ENCODE measurements at places on chromosomes 5 and 9.

- DNase-seq = no peak
Measured at GRCh38 chr9:14585730-14586473, 107.3 kb downstream of the ZDHHC21 start.

- DNase-seq = no peak
Measured at GRCh38 chr9:38154501-38155421, 85.7 kb upstream of the SHB start.

DNA sequence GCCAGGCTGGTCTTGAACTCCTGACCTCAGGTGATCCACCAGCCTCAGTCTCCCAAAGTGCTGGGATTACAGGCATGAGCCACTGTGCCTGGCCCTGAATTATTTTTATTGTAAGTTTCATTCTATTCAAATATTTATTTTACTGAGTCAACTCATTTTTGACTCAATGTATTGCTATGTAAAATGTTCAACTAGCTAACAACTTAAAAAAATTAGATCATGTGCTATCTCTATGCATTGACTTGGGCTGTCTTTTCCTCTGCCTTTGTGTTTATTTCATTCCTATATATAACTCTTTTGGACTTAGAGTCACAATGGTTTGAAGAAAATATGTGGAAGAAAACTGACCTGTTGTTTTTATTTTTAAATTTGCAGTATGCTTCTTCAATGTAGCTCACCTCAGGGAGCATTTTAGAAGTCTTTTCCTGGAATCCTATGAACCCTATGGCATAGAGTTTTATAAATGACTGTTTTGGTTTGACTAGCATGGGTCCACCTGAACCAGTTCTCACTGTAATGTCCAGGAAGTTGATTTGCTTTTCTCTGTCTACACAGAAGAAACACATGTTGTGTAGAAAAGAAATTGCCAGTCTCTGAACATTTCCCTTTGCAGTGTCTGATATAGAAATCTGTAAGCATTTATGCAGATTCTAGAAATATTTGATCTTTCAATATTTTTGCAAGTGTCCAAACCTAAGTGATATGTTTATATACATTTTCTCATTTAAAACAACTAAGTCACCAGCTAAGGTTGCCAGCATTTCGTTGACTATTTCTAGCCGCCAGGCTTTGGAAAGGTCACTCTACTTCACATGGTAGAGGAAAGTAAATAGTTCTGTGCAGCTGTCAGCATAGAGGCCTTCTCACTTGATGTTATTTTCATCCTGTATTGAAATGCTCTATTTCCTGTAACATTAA, 138.8 kb downstream of the PCSK1 start:
- no peak for DNase-seq

- no peak for DNase-seq
Measured at GRCh38 chr9:71485326-71485725, 283.0 kb downstream of the CEMIP2 start.

- DNase-seq = no peak
Measured at GRCh38 chr5:116144103-116144502, 59.3 kb downstream of the COMMD10 start.

- DNase-seq = no peak
Measured at GRCh38 chr9:89052470-89053097, 61.3 kb downstream of the S1PR3 start.

GRCh38 chr9:37730839-37731238, 22.8 kb upstream of the TRMT10B start:
- DNase-seq = no peak

DNA sequence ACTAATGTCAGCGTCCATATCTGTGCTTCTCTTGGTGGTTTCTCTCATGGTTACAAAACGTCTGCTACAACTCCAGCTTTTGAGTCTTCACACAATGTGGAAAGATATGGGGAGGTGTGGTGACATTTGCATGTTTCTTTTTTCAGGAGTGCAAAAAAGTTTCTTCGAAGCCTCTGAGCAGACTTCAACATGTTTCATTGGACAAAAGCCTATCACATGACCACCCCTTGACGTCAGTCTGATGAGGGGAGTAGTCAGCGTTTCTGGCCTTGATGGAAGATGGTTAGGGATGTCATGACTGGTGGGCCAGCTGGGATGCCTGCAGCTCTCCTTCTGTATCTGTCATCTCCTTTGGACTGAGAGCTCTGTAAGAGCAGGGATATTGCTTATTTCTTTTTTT, 61.4 kb downstream of the PTPDC1 start:
- DNase-seq = no peak

DNA sequence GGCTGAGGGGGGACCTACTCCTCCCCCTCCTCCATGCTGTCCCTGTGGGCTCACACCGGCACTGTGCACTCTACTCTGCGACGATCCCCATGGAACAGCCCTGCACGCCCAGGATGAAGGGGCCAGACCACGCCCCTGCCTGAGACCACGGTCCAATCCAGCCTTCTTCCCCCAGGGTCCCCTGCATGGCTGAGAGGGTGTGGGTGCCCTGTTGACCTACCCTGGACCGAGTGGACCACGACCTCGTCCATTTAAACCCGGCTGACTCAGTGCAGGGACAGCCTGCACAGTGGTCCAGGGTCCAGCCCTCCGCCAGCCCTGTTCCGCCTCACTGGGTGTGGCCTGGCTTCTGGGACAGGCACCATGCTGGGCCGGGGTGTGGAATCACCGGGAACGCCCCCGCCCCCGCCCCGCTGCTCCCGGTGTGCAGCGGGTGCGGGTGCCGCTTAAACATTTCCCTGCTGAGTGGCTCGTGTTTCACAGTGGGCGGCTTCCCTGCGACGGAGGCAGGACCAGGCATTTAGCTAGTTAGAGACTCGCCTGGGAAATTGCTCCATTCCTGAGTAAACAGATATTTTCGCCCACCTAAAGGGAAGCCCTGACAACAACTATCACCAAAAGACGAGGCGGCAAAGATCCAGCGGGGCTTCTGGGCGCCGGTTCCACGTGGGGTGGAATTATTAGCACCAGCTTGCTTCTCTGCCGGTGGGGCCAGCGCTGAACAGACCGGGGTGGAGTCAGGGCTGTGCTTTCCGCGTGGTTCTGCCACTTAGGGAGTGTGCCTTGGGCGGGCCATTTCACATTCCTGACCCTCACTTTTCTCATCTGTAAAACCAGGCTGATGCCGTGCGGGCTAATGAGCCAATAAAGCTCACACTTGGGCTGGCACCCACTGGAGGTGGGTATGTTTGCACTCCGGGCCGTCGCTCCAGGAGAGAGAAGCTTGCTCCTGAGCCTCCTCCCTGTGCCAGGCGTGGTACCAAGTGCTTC, 22.6 kb downstream of the DBH start:
- DNase-seq = no peak

GRCh38 chr5:163888366-163888765, 382.9 kb downstream of the MAT2B start:
- DNase-seq = no peak

DNA sequence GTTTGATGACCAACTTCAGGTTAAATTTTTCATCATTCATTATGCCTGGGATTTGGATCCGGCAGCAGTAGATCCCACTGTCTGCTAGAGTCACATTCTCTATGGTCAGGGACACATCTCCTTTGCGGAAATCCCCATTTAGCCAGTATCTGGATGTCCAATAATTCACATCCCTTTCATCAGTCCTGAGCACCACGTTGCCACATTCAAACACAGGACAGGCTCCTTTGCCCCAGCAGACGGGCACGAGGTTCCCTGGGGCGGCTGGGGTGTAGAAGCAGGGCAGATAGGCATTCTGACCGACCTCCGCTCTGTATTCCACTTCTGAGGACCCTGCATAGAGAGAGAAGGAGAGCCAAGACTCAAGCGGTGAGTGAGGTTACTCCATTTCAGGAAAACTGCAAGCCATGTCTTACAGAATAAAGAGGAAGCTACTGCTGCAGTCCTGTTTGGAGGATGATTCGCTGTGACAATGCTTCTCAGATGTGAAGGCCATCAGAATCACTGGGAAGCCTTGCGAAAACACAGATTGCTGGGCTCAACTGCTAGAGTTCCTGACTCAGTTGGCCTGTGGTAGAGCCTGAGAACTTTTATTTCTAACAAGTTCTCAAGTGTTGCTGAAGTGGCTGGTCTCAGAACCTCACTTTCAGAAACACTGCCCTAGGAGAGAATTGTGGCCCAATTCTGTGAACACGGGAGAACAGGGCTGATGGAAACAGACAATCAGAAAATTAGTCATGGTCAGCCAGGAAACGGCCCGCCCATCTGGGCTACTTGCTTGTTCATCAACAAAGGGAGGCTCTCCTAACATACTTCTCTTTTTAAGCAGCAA, 2.0 kb downstream of the HAVCR2 start:
- no peak for DNase-seq

GRCh38 chr5:99827136-99827535, 708.0 kb upstream of the FAM174A start:
- DNase-seq = no peak

DNA sequence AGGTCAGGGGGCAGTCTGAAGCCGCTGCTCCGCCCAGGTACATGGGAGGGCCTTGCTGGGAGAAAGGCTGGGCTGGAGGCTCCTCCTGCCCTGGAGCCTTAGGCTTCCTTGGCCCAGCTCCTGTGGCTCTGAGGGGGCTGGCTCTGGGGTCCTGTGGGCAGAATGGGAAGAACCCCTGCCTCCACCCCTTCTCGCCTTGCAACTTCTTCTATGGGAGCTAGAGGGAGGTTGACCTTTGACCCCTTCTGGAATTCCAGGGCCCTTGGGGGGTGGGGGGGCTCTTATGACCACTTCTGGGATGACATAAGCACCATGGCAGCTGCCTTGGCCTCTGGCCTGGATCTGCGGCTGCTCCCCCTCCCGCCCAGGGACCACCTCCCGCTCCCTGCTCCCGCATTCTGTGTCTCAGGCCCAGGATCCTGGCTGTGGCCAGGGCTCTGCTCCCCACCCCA, 32.2 kb downstream of the IER5L start:
- peak; percentile 84 for DNase-seq

- no peak for DNase-seq
Measured at GRCh38 chr9:131628459-131629225, 83.3 kb downstream of the PRRT1B start.

DNA sequence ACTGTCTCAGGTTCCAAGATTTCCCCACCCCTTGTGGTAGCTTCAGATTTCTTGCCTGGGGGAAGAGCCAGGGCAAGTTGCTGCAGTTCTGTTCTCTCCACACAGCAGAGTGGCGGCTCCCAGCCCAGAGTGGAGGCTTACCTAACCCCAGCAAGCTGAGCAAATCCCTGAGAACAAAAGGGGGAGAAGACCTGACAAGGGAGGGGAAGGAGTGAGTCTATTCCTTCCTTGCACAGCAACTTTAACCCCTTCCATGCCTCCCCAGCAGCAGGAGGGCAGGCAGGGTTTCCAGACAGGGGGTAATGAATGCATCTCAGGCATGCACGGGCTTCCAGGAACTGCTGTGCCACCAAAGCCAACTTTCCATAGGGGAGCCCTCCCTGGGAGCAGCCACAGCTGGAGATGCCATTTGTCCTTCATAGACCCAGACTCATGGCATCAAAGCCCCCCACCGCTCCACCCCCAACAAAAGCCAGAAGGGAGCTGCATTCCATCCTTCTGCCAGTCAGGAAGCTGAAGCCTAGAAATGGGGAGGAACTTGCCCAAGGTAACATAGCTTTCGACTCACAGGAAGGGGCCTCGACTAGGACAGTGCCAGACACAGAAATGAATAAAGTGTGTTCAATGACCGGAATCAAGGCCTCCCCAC, 28.8 kb upstream of the FAT2 start:
- DNase-seq = peak; percentile 60

DNA sequence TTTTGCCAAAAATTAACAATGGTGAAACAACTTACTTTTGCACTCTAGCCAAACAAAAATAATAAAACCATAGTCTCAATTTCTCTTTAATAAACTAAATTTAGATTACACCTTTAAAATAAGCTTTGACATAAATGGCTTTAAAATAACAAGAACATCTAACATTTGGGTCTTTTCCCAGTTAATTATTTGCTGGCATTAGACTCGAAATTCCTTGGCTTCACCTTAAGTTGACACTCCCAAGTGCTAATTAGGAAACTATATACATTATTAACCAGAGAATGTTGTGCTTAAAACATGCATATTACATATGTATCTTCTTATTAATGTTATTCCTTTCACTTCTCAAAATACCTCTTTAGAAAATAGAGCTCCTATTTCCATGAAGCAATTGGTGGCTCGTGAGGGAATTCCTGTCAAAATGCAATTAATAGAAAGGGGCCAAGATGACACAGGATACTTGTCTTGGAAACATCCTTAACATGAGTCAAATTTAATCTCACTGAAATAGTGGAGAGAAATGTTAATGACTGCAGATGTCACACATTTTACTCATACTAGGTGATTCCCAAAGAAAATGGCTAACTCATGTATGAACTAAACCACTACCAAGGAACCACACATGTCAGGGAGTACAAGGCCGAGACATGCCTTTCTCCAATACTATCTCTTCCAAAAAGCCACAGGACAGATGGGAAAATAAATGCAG, 932.9 kb upstream of the DMAC1 start:
- no peak for DNase-seq

DNA sequence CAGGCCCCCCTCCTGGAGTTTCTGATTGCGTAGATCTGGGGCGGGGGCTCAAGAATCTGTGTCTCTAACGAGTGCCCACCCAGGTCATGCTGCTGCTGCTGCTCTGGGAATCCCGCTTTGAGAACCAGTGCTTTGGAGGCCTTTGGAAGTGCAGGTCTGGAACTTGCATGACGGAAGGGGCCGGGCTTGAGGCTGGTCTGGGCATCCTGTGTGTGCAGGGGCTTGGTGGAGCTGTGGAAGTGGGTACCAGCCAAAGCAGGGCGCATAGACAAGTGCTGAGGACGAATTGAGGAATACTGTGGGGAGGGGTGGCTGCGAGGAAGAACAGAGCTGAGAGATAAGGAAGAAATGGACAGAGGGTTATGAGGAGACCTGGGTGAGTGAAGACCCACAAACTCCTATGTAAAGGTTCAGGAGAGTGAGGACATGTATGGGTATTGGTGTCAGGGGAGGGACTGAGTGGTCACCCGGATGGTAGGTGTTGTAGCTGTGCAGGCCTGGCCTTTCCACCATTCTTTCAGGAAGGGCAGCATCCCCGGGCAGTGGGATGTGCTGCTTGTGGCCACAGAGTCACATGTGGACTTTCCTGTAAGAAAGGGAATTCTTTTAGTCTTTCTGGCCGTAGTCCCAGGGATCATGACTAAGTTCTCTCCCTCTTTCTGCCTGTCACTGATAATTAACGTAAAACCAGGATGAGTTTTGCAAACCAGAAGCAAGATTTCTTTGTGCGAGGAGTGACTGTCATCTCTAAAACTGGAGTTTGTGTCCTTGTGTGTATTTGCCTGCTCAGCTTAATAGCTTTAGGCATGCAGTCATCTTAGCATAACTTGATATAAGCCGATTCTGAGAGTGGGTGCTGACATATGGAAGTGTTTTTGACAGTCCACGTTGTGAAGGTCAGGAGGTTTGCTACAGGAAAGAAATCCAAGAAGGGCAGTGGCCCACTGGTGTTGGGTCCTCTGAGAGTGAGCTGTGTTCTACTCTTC, 43.3 kb upstream of the TJP2 start:
- peak; percentile 1 for DNase-seq

GRCh38 chr5:54673523-54674225, 156.1 kb downstream of the SNX18 start:
- DNase-seq = no peak

Measured in GM23338 (cell line).